NCI-H1105 treated with DMSO at 0.1 percent for 48 hours (cell line): ENCODE measurements at places on chromosomes 2 and 18.

- no peak for DNase-seq
These were observed 40.4 kb downstream of the LDLRAD4 start for GRCh38 chr18:13258921-13259320.

GRCh38 chr2:22281033-22281432, 1103.9 kb upstream of the KLHL29 start:
- DNase-seq, result peak; percentile 41

DNA sequence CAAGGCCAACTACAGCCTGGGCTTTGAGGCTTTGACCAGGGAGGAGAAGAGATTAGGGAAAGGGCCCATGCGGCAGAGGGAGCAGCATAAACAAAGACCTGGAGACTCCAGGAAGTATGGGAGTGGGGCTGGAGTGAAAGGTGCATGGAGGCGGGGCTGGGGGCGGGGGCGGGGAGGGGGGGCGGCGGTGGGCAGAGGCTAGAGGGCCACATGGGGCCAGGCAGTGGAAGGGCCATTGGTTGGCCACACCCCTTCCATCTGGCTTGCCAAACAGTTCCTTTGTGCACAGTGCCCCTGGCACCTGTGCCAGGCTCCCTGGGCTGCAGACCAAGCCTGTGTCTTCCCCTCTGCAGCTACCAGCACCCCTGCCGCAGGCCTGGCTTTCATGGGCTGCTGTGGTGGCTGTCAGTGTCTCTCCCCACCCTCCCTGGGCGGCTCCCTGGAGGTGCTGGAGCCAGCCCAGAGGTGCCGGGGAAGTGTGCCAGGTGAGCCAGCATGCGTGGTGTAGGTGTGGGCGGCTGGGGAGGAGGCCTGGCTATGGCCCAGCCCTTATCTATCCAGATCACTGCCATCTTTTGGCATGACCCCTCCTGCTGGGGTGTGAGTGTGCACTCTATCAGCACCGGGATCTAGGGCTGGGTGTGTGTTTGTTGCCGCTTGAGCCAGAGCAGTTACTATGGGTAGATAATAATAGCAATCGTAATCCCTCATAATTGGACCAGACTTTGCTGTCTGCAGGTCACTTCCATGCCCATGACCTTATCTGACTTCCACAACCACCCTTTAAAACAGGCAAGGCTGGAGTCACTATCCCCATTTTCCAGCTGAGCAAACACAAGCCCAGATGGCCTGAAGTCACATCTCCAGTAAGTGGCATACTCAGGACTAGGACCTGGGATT, 30.5 kb downstream of the DNMT3A start:
- peak; percentile 94 for DNase-seq

DNA sequence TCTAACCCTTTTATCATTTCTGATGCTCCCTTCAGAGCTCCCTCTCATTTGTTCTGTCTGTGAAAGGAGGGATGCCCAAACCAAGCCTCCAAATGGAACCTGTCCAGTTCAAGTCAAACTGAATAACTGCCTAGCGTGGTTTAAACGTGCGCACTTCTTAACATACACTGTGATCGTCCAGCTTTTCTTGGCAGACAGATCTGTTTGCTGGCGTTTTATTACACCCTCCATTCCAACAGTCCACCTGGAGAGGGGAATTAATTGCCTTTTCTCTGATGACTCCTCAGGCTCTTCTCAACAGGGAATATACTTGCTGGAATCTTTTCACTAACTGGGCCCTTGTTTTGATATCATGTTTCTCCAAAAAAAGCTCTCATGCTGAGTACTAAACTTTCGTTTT, 379.2 kb upstream of the POU3F3 start:
- DNase-seq, result peak; percentile 28

GRCh38 chr18:6650747-6651146, 78.8 kb upstream of the ARHGAP28 start:
- no peak for DNase-seq

DNA sequence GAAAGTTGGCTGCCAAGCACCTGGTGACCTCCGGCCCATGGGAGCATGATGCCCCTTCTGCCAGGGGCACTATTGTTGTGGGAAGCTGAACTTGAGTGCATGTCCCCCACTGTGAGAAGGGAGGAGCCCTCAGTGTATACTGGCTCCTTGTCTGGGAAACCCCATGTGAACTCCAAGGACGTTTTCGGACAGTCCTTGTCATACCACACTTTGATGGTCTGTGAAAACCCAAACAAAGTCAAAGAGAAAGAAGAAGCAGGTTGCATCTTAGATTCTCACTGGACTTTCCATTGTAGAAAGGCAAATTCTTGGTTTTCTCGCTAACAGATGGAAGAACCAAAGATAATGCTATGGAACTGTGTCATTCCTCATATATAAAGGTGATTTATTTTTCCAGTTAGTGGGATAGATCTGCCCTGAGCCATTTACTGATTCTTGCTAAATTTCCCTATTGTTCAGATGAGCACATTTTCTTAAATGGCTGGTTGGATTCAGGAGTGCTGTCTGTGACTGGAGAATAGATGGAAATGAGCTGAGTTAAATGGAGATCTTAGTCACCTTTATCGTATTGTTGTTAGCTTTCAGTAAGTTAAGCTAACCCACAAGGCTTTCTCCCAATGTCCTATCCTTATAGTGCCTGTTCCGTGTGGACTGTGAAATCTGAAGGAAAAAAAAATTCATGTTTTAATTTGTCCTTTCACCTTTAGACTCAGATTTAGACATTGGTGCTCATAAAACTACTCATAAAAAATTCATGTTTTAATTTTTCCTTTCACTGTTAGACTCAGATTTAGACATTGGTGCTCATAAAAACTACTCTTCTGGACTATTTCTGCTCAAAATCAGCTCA, 166.6 kb downstream of the ACTR3 start:
- DNase-seq, result no peak

DNA sequence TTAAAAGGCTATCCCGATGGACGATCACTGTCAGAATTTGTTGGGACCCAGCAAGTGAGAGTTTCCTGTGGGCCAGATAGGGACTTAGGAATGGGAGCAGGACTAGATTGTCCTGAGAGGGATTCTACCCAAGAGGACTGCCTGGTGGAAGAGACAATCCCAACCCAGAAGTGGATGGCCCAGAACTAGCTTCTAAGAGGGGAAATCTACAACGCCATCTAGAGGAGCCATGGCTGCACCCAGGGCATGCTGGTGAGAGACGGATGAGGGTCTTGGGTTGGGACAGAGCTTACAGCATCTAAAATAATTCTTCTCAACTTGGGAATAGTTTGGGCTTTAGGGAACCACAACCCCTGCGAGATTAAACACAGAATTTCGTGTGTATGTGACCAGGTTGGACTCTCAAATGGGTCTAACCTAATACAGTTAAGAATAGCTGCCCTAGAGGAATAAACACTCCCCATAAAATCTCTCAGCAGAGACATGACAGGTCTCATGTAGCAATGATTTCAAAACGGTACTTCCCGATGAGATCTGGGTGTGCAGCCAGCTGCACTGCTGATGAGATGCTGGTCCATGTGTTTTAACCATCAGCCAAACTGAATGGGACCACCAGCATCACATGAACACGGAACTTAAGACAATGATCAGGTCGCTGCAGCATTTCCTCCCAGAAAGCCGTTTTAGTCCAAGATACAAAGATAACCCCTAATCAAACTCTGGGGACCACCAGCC, 50.8 kb downstream of the CCBE1 start:
- DNase-seq, result no peak

DNA sequence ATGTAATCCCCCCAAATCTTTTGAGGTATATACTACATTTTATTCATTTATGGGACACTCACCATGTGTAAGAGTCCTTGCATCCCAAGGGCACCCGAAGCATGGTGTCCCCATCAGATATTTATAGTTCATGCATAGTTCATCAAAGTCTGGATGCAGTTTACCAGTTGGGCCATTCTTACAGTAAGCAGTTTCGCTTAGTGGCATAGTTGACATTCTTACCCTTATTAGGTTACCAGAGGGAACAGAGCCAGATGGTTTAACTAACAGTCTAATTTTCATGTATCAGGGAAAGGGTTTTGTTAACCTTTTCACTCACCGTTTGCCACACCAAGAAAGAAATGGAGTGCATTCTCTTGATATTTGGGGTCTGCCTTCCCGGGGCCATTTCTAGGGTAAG, 7.1 kb downstream of the ZNF407 start:
- no peak for DNase-seq

DNA sequence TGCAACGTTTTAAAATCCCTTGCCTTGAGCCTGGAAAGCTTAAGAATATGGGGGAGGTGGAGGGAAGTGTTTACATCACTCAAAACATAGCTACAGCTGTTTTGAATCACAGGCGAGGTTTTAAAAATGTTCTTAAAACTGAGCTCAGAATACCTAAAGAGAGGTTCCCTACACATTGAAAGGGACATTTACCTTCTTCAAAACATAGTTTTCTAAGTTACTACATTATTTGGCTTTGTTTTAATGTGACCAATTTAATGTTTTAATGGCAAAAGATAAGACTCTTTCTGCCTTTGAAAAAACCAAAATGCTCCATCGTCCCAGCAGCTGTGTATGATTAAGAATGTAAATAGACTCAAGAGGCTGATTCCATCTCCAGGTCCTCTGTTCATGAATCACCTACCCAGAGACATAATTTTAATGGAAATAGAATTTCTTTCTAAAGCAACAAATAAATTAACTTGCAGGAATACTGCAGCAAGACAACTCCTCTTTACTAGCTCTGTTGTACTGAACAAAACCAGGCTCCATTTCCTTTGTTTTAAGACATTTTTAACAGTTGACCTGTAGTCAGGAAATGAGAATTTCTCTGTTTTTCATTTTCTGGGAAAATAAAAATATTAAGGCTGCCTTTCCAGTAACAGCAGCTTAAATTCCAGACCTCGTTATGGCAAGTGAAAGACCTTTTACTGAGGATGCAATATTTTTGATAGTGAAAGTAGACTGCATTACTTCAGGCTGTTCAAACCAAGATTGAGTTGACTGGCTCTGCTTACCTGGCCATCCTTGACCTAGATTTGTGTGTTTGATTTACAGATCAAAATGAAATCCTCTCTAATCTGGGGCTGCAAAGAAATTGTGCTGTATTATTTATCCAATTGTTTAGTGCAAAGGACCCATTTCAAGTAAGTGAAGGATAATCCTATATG, 33.7 kb upstream of the WDR75 start:
- peak; percentile 24 for DNase-seq

- no peak for DNase-seq
These were observed 160.8 kb downstream of the TGIF1 start for GRCh38 chr18:3610813-3611212.

GRCh38 chr2:239249048-239249447, 151.8 kb downstream of the HDAC4 start:
- DNase-seq, result no peak

DNA sequence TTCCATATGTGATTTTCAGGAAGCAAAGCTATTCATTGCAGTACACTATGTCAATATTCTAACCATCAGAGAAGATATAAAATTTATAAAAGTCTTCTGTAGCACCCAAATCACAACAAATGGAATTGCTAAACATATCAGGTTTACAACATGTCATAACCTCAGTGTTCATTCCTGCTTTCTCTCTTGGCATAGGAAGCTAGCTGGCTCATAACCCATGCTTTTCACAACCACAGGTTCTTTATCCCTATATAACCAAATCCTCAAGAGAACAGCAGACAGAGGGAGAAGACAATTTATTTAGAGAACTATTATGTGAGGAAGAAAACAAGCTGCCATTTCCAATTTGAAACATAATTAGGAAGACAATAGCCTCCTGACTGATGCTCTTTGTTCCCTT, 997.0 kb upstream of the ACVR2A start:
- peak; percentile 11 for DNase-seq

- DNase-seq, result no peak
These were observed 84.3 kb downstream of the MCFD2 start for GRCh38 chr2:46831051-46831868.

DNA sequence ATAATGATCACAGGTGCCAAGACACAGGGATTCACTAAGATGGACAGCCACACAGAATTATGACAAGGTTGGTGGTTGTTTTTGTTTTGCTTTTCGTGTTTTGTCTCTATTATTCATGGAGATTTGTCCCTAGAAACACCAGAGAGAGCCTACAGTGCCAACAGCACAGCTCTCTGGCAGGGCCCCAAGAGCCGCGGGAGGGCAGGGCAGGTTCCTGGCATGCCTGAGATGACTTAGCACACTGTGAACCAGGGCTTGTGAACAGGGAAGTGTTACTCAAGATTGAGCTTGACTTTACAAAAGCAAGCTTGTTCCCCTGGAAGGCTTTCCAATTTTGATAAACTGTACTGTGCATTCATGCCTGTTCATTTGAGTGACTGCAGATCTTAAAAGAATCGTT, 437.4 kb upstream of the SALL3 start:
- DNase-seq, result no peak

DNA sequence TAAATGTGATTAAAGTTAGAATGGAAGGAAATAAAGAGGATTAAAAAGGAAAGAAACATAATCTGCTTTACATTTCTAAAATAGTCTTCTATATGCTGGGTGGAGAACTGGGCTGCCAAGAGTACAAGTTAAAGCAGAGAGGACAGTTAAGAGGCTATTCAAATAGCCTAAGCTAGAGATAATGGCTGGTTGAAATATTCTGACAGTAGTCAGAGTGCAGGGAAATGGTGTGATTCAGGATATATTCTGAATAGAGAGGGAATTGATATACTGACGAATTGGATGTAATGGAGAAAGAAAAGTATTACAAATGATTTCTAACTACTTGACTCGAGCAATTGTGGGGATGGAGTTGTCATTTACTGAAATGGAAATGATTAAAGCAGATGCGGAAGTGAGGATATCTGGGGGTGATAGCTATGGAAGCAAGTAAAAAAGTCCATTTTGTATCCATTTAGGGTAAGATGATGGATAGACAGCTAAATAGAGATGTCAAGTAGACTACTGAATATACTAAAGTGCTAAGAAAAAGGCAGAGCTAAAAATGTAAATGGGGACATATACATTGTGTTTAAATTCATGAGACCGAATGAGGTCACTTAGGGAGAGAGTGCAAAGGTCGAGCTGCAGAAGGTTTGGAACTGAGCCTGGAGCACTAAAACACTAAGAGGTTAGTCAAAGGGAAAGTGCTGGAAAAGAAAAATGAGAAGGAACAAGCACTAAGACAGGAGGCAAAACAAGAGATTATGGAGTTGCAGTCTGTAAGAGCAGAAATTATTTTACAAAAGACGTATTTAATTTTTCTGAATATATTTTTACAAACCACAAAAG, 696.8 kb downstream of the LRRTM4 start:
- DNase-seq, result no peak

DNA sequence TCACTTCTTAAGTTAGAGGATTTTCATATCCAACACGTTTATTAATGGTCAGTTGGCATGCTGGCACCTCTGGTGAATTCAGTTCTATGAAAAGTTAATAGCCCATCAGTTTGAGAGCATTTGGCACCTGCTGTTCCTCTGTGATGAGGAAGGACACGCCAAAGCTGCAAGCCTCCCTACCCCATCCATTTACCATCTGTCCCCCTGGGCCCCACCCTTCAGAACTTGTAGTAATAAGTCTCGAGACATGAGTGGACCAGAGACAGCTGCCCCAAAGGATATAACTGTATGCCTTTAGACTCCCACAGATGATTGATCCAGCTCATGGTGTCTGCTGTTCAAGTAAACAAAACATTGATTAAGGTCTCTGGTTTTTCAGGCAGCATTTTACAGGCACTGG, 6.3 kb downstream of the OST4 start:
- no peak for DNase-seq
